AG08395 (cell line): ENCODE measurements at places on chromosomes 5 and 9.

DNA sequence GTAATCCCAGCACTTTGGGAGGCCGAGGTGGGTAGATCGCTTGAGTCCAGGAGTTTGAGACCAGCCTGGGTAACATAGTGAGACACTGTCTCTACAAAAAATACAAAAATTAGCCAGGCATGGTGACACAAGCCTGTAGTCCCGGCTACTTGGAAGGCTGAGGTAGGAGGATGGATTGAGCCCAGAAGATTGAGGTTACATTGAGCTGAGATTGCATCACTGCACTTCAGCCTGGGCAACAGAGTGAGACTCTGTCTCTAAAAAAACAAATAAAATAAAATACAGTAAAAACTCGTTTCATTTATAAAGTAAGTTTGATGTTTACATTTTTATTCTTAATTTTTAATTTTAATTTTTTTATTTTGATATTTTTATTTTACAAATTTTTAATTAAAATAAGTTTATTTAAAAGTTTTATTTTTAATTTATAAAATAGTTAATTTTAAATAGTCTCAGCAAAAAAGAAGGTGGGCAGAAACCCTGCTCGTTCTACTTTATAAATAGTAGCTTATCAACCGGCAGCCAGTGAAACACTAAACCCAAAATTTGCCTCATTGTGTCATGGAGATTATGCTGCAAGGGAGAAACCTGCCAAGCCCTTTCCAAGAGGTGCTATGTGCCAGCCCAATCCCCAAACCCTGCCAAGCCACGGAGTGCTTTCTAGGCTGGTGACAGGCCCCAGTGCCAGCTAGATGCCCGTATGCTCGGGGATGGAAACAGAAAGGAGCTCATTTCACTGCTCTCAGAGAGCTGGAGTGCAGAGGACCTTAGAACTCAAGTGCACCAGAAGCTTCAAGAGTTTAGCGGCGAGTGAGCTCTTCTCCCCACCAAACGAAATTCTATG lies 38.9 kb downstream of the SERINC5 start:
- DNase-seq: peak; percentile 39

- no peak for DNase-seq
These were observed 135.7 kb downstream of the MAN2A1 start for GRCh38 chr5:109825450-109825849.

GRCh38 chr5:147854331-147854730 lies 22.9 kb upstream of the SPINK1 start:
- DNase-seq: no peak

DNA sequence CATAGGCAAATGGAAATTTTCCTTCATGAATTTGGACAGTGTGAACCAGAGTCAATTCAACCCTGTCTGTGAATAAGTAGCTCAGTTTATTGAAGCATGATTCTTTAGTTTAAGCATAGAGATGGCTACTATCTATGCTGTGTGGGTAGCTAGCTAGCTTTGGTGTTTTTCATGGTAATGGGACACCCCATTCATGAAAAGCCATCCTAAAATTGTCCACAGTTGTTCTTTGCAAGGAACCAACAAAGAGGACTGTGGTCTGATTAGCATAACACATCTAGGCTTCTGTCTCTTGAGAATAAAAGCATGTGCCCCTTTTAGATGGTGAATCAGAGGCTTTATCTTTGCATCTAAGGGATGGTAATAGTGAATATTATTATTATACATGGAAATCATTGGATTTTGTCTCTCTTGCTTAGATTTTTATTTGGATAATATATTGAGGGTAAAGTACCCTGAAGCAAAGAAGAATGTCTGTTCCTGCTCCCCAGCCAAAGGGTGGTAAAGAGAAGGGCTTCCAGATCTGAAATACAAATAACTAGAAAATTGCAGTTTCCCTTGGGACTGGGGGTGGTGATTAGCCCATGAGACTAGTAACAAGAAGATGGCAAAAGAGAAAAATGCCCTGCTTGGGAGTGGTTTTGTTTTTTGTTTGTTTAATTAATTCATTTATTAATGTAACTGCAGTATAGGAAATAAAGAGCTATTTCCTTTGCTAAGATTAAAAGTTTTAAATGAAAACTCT lies 624.2 kb upstream of the ZNF608 start:
- no peak for DNase-seq

DNA sequence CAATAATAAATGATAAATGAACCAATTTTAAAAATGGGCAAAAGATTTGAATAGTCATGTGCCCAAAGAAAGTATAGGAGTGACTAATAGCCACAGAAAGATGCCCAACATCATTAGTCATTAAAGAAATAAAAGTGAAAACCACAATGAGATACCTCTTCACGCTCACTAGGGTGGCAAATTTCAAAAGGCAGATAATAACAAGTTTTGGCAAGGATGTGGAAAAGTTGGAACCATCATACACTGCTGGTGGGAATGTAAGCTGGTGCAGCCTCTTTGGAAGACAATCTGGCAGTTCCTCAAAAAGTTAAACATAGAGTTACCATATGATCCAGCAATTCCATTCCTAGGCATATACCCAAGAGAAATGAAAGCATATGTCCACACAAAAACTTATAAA lies 1819.8 kb downstream of the MAT2B start:
- no peak for DNase-seq

- DNase-seq: no peak
These were observed 22.1 kb downstream of the PTCH1 start for GRCh38 chr9:95494416-95495371.
